ENCODE measurements at places on chromosomes 11 and 22.

- no peak for DNase-seq
Observed at GRCh38 chr11:2795491-2795991, 90.0 kb downstream of the CDKN1C start.

DNA sequence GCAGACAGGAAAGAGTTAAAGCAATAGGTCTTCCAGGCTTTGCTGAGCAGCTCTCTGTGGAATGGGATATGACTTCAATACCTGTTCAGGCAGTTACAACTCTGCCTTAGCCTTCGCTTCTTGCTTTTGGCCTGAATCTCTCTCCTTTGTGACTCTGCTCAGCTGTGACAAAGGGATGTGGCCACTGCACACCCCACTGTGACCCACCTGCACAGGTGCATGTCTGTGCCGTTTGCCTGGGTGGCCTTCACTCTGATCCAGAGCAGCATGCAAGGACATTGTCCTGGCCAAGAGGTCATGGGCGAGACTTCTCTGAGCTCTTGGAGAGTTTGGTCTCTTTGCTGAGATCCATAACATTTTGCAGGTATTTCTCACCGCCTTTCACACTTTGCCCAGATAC is 891.3 kb downstream of the BRD1 start:
- no peak for DNase-seq

DNA sequence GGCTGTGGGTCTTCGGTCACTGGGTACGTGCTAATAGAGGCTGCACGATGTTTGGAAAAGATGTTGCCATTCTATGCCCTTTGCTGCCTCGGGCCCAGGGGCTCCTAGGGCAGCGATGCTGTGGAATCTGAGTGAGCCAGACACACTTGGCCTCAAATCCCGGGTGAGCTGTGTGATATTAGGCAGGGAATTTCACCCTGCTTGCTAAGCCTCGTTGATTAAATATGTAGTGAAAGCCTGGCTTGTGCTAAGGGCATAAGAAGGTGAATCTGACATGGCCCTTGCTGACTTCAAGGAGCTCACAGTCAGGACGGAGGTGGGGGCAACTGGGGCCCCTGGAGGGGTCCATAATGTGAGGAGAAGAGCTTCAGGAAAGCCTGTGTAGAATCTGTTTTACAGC is 5.4 kb upstream of the HMOX1 start:
- DNase-seq, result no peak

DNA sequence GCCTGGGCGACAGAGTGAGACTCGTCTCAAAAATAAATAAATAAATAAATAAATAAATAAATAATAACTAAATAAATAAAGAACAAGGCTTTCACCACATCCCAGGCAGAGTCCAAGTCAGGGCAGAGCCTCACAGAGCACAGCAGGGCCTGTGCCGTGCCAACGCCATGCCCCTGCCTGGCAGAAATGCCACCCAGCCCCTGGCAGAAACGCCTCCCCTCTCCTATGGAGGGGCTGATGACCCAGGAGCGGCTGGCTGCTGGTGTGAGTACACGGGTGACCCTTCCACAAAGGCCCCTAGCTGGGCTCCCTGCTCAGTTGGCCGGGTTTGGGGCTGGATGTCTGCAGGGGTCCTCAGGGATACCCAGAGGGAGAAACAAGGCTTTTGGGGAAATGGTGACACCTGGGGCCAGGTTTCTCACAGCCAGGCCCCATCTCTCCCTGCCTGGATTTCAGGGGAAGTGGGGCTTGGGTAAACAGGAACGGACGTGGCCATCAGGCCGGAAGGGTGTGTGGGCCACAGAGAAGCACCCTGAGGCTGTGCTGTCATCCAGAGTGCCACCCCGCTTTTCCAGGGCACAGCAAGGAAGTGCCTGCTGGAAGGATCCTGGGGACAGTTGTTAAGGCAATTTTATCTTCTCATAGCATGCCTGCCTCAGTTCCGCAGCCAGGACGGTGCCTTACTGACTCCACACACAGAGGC is 5.1 kb downstream of the BID start:
- no peak for DNase-seq

DNA sequence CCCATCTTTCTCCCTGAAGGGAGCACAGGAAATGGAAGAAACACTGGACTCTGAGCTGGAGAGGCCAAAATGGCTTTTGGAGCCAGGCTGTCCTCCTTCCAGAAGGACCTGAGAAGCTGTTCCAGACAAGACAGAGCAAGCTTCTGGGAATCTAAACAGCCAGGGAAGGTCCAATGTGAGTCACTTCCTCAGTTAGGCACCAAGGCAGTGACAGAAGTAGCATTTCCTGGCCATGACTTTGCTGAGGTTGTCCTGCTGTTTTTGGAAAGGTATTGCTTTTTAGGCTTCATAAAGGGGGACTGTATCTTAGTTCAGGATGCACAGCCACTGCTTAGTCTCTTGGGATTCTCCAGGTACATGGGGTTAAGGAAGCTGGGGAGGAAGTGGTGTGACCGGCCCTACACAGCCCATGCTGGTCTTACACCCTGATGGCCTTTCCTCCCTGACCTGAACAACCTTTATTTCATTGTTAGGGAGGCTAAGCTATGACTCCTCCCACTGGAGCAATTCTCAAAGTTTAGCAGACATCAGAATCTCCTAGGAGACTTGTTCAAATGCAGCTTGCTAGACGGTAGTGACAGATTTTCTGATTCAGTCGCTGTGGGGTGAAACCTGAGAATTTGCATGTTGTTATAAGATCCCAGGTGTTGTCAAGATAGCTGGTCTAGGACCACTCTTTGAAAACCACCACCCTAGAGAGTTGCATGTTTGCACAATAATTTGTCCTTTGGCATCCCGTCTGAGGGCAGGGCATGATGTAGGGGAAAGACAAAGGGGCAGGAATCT is 6.8 kb upstream of the INSC start:
- no peak for DNase-seq

GRCh38 chr22:20402960-20403778 is 9.2 kb downstream of the ZNF74 start:
- DNase-seq, result no peak

DNA sequence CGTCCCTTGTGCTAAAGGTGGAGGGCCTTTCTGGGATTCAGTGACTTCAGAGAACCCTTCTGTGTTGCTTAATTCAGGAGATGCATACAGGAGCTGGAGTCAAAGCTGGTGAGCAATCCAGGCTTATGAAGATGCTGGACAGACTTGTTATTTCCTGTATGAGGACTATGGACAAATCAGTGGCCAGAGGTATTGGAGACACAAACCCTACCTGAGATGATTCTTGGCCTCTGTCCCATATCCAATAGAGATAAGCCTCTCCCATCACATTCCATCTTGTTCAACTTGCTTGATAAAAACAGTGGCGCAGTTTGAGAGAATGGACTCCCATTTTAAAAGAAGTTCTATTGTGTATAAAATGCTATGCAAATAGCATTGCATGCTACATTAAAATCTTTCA is at the start of gene MRGPRX1:
TSS of gene MRGPRX1 (minus strand) at position 101 of the 400 bp plus-strand sequence. CDS start 4,630 bp downstream, outside the sequence.
- DNase-seq, result no peak

- DNase-seq, result no peak
Observed at GRCh38 chr11:72738199-72739141, 13.7 kb downstream of the ARAP1 start.

GRCh38 chr22:16955678-16956210 is 52.3 kb downstream of the GAB4 start:
- no peak for DNase-seq

GRCh38 chr22:29071261-29072045 is 1.4 kb upstream of the KREMEN1 start:
- peak; percentile 9 for DNase-seq

GRCh38 chr11:101686514-101686913 is 102.7 kb upstream of the TRPC6 start:
- no peak for DNase-seq

GRCh38 chr22:33569018-33569417 is 351.3 kb downstream of the LARGE1 start:
- DNase-seq, result no peak

DNA sequence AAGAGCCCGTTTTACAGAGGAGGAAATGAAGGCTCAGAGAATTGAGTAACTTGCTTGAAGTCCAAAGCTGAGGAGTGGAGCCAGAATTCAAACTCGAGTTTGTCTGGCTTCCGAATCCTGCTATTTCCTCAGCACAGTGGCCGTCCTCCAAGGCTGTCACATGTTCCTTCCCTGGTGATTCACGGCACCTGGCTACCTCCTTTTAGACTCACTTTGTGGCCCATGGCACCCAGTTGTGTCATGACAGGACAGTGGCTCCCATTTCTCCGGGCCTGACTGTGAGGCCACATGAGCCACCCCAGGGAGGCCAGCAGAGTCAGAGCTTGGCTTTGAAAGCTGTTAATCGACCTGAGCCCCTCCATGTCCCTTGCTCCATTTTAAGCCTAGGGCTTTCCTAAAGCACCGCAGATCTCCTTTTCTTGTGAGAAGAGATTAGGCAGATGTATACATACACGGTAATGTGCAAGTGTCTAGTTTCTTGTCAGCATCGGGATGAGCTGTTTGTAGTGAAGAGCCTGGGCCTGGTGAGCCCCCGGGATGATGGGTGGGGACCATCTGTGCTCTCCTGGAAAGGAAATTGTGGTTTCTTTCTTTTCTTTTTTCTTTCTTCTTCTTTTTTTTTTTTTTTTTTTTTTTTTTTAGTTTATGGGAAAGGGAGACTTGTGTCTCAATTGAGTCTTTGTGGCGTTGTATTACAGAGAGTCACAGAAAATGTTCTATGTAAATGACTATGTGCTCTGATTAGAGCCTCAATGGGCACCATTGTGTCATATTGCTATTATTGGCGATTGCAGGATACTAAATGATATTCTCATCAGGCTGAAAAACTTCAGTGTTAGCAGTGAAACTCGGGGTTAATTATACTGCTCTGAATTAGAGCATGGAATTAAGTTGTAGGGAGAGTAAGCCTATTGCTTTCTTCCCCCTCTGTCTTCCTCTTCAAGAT is 54.8 kb downstream of the PTPRJ start:
- DNase-seq, result no peak

GRCh38 chr11:79744941-79745340 is 304.1 kb upstream of the TENM4 start:
- DNase-seq, result no peak

- no peak for DNase-seq
Observed at GRCh38 chr11:75475767-75476650, 43.0 kb upstream of the KLHL35 start.

DNA sequence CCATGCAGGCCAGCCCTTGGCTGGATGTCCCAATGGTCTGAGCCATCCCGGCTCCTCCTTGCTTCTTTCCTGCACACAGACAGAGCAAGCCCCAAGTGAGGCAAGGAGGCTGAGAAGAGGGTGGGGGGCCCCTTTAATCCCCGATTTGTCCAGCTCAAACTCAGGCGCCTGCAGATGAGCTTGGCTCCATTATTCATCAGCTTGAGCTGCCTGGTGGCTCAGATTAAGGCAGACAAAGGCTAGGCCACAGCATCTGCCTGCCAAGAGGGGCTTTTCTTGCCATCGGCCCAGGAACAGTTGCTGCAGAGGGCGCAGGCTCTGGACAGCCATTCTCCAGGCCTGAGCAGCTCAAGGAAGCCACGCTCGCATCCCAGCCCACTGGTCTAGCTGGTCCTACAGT is 35.4 kb downstream of the LMO1 start:
- no peak for DNase-seq

- no peak for DNase-seq
Observed at GRCh38 chr11:61762798-61763197, 10.4 kb downstream of the MYRF start.

DNA sequence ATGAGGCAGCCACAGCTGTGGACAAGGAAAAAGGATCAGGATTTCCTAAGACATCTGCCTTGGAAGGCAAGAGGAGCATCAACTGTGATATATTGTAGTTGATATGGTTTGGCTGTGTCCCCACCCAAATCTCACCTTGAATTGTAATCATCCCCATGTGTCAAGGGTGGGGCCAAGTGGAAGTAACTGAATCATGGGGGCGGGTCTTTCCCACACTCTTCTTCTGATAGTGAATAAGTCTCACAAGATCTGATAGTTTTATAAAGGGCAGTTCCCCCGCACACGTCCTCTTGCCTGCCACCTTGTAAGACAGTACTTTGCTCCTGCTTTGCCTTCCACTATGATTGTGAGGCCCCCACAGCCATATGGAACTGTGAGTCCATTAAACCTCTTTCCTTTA is 10.2 kb downstream of the RIC8A start:
- DNase-seq, result no peak

- peak; percentile 60 for DNase-seq
Observed at GRCh38 chr11:94325681-94326080, 21.3 kb downstream of the IZUMO1R start.

GRCh38 chr11:104694259-104695064 is 203.8 kb downstream of the CASP12 start:
- no peak for DNase-seq

- DNase-seq, result no peak
Observed at GRCh38 chr11:8581300-8581699, 12.7 kb downstream of the STK33 start.

- no peak for DNase-seq
Observed at GRCh38 chr11:43632181-43632580, 48.4 kb upstream of the HSD17B12 start.

GRCh38 chr11:14554959-14555358 is 34.8 kb upstream of the PSMA1 start:
- DNase-seq, result peak; percentile 33

DNA sequence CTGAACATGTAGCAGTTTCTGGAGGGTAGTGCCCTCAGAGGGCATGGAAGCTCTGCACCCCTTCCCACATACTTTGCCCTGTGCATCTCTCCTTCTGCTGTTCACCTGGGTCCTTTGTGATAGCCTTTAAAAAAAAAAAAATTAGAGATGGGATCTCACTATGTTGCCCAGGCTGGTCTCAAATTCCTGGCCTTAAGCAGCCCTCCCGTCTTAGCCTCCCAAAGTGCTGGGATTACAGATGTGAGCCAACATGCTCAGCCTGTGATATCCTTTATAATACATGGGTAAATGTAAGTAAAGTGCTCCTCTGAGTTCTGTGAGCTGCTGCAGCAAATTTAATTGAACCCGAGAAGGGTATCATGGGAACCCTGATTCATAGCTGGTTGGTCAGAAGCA is 33.7 kb downstream of the PPFIA1 start:
- DNase-seq, result no peak

DNA sequence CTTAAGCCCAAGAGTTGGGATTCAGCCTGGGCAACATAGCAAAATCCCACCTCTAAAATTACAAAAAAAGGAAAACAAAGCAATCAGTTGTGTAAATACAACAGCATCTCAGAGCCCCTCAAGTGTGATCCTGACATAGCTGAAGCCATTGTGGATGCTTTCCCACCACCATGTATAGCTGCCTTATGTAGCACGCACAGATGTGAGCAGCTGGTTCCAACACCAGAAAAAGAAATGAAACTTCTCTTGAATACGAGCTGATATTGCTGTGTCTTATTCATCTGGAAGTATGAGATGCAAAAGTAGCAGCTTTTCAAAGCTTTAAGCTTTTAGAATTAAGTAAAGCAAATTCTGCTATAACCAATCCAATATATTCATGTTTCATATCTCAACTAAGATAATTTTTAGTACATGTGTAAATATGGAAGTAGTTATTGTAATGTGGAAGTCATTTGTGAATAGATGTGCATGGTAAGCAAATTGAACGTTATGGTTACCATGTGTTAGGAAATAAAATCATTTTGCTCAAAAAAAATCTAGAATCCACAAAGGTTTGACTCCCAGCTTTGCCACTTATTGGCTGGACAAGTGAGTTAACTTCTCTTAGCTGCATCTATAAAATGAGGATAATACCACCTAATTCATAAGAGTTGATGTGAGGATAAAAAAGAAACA is 63.2 kb downstream of the SGSM3 start:
- DNase-seq, result no peak
